H1 (cell line): ENCODE measurements at places on chromosomes 11 and 22. TPM values are rescaled to one million over a fixed set of nuclear protein-coding genes. Genes with fewer than 3 reads are reported as not detected.

The CCDC73 gene
- total RNA-seq, result not detected in 2 replicates

The ZC3H12C gene
- total RNA-seq, result 2.7 and 2.9 TPM in 2 replicates

The PIH1D2 gene
- 0.73 and 0.86 TPM in 2 replicates for total RNA-seq

The FXYD6 gene
- total RNA-seq, result 44.6 and 50.0 TPM in 2 replicates

The RCOR2 gene
- 78.0 and 80.1 TPM in 2 replicates for total RNA-seq

The MIAT gene
- 33.8 and 36.0 TPM in 2 replicates for total RNA-seq

The GLYAT gene
- not detected in 2 replicates for total RNA-seq

The OR5B21 gene
- not detected in 2 replicates for total RNA-seq

The PYGM gene
- 9.6 and 9.7 TPM in 2 replicates for total RNA-seq

The MUC6 gene
- total RNA-seq, result not detected in 2 replicates

The SLC5A4 gene
- total RNA-seq, result not detected in 2 replicates

The GDPD4 gene
- total RNA-seq, result not detected in 2 replicates

The GGT5 gene
- total RNA-seq, result not detected in 2 replicates

The SEPTIN3 gene
- total RNA-seq, result 38.9 and 39.1 TPM in 2 replicates

The GALNT18 gene
- 5.7 and 6.0 TPM in 2 replicates for total RNA-seq

The SUSD2 gene
- 1.5 and 2.0 TPM in 2 replicates for total RNA-seq

The OR4C45 gene
- not detected in 2 replicates for total RNA-seq

The TESMIN gene
- total RNA-seq, result 59.5 and 61.1 TPM in 2 replicates

The DDI1 gene
- not detected in 2 replicates for total RNA-seq

The OOSP4A gene
- not detected in 2 replicates for total RNA-seq

The SAA1 gene
- not detected in 2 replicates for total RNA-seq

The APOA5 gene
- 0.15 and 0.21 TPM in 2 replicates for total RNA-seq

The APLNR gene
- 0.13 TPM in 1 of 2 replicates, not detected in the other for total RNA-seq

The AP5B1 gene
- 9.9 and 10.0 TPM in 2 replicates for total RNA-seq

The GGTLC2 gene
- total RNA-seq, result not detected in 2 replicates

The C22orf23 gene
- total RNA-seq, result 0.21 and 0.54 TPM in 2 replicates

The C11orf52 gene
- total RNA-seq, result 1.7 and 2.2 TPM in 2 replicates

The RBMXL2 gene
- not detected in 2 replicates for total RNA-seq

The ELMOD1 gene
- 1.6 and 1.7 TPM in 2 replicates for total RNA-seq
